Stimulated activated CD8-positive, alpha-beta memory T cell treated with anti-CD3 and anti-CD28 coated beads, Interleukin-7, amount 100 ng/mL, for 24 hours (primary cell): ENCODE measurements at places on chromosomes 1 and 21.

DNA sequence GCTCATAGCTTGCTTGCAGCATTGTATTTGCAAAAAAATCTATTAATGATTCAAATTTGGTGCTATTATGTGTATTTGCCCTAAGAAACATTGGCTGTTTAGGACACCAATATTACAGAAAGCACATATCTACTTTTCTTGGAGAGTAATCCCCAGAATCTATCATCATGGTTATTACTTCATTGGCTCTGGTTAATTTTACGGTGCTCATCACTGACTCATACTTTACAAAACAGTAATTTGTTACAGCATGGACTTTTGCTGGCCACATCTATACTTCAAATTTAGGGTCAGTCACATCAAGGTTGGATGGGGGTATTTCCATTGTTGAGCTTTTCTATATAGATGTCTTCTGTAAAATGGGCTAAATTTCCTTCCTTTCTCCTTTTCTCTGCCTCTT, 45.7 kb downstream of the SH3GLB1 start:
- no peak for DNase-seq

DNA sequence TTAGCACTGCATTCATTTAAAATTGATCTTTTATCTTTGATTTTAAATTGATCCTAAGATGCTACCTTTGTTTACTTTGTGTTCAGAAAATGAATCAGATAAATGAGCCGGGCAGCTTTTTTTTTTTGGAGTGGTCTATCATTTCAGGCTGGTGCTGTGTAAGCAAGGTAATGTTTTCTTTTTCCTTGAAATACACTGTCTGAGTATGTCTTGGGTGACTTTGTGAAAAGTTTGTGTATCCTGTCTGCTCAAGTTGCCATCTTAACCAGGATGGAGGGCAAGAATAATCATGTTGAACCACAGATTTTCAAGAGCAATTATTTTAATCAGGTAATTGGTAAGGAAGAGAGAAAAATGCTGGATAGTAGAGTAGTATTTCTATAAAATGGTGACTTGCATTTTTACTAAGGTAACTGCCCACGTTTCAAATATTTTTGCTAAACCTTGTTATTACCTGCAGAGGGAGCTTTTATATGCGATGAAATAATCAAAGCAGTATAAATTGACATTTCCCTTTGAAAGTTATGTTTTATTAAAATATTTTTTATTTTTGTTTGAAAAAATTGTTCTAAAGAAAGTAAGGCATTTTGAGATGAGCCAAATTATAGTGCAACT, 11.1 kb downstream of the ADGRL2 start:
- no peak for DNase-seq

GRCh38 chr1:226083302-226084101, 21.0 kb downstream of the H3-3A start:
- peak; percentile 91 for DNase-seq

GRCh38 chr1:219317762-219318353, 144.2 kb downstream of the LYPLAL1 start:
- no peak for DNase-seq

DNA sequence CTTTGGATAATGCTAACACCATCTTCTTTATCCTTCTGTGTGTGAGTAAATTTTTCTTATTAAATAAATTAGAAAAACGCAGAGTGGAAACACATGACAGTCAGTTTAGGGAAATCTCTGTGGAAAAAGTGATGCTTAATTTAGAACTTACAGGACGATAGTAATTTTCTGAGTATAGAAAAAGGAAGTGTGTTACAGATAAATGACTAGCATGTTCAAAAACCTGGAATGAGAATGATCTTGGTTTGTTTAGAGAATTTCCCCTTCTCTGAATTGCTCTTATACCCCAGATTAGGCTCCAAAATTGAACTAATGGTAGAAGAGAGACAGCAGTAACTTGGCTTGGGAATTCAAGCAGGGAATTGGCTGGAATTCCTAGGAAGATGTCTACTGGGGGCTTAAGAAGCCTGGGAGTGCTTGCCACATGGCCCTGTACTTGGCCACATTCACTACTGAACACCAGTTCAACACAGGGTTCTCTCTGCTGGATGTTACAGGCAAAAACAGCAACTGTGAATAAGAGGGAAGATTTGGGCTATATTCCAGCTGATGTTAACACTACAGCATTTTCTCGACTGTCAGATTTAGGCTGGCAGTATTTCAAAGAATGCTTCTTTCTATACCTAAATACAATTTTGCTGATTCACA, 1004.2 kb downstream of the TTLL7 start:
- no peak for DNase-seq

GRCh38 chr1:235329139-235329902, 951 bp downstream of the GGPS1 start:
- no peak for DNase-seq

DNA sequence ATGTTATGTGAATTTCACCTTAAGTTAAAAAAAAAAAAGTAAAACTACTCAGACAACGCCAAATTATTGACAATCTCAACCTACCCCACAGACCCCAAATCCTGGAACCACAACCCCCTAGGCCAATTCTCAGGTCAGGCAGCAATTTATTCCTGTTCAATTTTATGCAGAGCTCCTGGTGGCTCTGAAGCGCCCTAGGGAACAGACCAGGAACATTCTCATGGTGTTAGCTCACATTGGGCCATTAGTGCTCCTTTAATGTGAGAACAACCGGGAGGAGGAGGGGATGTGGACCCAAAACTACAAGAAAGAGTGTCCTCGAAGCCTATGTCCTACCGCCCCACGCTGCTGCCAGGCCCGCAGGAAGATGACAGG, 403 bp upstream of the PSEN2 start:
- DNase-seq = no peak

DNA sequence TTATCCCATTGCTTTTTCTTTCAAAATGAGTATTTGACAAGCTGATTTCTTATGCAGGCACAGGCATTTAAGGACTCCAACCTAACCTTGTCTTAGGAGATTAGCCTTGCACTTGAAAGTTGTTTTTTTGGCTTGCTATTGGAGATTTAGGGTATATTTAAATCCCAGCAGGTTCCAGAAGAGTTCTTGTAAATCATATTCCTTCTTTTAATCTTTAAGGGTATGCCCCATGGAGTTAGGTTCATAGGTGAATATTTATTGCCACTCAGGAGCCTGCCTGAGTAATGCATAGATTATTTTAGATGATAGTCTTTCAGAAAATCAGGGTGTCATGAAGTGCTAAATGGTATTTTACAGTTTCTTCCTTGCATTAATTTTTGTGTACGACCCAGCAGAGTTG, 146.5 kb downstream of the PATJ start:
- no peak for DNase-seq

DNA sequence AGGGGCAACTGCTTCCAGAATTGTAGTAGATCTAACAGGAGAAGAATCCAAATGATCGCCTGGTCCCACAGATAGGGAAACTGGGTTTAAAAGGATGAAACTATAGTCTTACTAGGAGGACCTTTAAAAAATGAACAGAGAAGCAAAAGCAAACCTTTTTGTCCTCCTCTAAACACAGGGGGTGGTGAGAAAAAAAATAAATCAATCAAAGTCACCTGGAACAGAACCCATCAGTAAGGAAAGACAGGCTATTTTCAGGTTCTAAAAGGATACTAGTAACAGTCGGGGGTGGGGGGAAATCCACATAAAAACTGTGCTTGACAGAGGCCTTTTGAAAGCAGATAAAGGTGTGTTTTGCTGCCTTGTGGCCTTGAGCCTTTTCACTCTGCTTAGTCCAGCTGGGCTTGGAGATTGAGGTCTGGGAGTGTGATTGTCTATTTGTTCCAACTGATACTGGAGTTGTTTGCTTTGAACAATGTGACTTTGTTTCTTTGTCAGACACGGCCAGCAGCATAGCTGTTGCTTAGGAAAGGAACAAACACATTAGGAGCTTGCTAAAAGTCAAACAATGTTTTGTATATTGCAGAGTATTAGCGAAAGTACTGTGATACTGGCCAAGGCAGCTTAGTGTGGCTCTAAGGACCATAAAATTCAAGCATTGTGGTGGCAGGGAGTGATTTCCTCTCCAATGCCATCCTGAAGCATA, 141.1 kb upstream of the IRF2BP2 start:
- no peak for DNase-seq

DNA sequence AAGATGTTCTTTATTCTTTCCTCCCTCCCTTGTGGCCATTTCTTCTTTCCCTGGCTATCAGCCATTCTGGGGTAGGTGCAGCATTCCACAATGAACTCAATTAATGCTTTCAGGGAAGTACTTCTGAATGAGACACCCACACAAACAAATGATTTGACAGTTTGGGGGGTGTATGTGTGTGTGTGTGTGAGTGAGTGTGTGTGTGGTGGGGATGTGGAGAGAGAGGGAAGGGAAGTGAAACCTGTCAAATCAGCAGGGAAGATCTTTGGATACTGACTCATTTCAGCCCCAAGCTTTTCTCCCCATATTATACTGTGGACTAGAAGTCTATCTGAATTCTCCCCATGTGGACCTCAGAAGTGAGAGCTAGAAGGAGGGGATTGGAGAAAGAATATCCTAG, 154.9 kb upstream of the CD34 start:
- DNase-seq = no peak

DNA sequence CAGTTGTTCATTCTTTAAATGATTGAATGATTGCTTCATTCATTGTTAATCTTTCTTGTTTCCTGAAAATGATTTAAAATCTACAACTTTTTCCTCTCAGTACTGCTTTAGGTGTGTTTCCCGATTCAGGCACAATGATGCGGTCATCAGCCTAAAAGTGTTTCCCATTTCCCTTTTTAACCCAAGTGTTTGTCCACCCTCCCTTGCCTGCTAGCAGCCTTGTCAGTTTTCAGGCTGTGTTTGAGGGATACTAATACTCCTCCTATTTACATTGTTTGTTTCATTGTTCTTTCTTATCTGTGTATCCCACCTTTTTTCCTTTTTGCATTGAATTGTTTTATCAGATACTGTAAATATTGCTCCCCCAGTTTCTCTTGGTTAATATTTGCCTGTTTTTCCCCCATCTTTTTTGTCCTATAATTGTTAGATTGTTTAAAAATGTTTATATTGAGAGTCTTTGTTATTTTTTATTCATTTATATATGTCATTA, 131.1 kb downstream of the KIAA0319L start:
- DNase-seq = no peak

DNA sequence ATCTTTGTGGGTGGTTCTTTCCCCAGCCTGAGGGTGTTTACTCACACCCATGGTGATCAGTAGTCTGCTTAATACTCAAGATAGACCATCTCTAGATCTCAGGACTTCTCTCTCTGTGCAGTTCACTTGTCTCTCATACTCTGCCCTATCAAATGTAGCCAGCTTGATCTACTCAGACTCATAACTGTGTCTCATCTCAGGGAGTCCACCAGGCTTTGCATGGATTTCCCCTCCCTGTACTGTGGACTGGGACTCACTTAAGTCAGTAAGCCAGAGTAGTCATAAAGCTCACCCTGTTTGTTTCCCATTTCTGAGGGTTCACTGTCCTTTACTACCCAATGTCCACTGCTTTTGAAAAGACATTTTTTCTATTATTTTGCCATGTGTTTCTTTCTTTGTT, 41.8 kb downstream of the LYPLAL1 start:
- DNase-seq = no peak

DNA sequence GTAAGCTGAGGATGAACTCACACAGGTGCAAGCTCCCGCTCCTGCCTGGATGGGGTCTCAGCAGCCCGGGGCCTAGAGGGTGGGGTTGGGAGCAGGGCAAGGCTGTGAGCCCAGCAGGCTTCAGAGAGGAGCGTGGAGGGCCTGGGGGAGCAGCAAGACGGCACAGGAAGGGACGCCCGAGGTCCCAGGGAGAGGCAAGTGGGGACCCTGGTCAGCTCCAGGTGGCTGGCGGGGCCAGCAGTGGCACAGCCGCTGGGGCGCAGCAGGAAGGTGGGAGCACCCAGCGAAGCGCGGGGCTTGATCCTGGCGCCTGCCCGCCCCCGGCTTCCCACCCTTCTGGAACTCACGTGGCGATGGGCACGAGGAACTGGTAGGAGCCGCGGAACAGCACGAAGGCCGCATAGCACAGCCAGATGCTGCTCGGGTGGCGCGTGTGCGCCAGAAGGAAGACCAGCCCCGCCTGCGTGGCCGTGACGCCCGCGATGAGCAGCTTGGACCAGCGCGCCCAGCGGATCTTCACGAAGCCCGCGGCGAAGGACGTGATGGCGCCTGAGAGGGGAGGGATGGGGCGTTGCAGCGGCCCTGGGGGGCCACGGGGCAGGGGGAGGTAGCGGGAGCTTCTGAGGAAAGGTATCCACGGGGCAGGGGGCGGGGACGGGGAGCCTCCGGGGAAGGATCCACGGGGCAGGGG, 11.7 kb downstream of the SLC19A1 start:
- DNase-seq = no peak

DNA sequence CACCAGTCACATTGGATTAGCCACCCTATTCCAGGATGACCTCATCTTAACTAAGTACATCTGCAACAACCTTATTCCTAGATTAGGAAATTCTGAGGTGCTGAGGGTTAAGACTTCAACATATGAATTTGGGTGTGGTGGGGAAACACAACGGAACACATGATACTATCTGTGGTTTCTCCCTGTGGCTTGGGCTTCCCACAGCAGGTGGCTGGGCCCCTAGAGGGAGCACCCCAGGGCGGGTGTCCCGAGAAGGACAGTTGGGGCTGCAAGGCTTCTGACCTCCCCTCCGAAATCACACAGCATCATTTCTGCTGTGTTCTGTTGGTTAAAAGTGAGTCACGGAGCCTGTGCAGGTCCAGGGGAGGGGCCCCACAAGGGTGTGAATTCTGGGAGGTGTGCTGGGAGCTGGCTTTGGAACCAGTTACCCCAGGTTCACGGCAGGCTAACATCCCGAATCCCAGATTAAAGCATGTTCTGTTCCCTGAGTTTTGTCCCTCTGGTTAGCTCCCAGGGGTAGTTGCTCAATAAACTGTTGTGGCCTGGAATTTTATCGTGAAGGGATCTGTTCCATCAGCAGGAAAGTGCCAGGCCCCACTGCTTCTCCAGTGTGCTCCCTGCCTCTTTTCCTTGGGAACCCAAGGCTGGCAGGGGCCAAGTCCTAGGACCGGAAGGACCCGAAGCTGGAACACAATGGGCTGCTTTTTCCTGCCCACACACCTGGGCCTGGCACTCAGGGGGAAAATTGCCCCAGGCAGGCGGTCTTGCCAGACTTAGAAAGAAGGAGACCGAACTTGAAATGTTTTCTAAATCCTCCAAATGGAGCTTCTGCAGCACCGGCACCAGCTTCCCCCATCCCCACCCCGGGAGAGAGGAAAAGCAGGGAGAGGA, 154.0 kb upstream of the WNT4 start:
- no peak for DNase-seq

DNA sequence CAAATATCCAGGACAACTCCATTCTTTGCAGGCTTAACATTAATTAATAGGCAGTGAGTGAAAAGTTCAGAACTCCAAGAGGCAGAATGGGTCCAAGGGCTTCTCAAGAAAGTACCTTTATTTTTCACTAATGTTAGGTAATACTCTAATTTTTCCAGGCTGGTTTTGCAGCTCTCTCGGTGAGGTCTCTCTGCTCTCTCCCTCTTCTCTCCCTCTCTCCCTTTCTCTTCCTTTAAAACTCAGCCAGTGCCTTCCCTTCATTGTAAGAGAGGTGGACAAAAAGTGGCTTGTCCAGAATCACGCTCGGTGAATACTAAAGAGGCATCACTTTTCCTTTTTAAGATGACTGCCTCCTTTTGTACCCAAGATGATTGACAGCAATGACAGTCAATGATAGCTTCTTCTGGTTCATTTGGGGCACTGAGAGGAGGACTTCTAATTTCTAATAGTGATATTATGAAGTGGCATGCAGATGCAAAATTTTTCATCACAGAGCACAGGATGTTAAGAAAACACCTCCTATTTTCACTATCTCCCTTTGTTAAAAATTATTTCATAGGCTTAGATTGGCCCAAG, 1.3 kb upstream of the CHI3L1 start:
- no peak for DNase-seq
